RPMI7951 (cell line): ENCODE measurements at places on chromosomes 4 and X. TPM values are rescaled to one million over a fixed set of nuclear protein-coding genes. Genes with fewer than 3 reads are reported as not detected.

The TSPAN7 gene
- total RNA-seq, result 0.12 TPM in 1 of 2 replicates, not detected in the other

The SSX2 gene
- not detected in 2 replicates for total RNA-seq

The FGFRL1 gene
- 3.1 and 4.6 TPM in 2 replicates for total RNA-seq

The MAOB gene
- not detected in 2 replicates for total RNA-seq

The CCDC160 gene
- not detected in 2 replicates for total RNA-seq

The SLIT2 gene
- total RNA-seq, result 12.7 and 13.8 TPM in 2 replicates

The ANXA10 gene
- total RNA-seq, result 0.24 TPM in 1 of 2 replicates, not detected in the other

The KLKB1 gene
- not detected in 2 replicates for total RNA-seq

The INTU gene
- 2.1 and 2.6 TPM in 2 replicates for total RNA-seq

The USP51 gene
- 0.49 and 1.1 TPM in 2 replicates for total RNA-seq

GRCh38 chr4:158758703-158759102 lies 10.1 kb upstream of the FNIP2 start:
- no peak for DNase-seq

GRCh38 chr4:169184236-169184635 lies 86.5 kb downstream of the SH3RF1 start:
- DNase-seq, result no peak

DNA sequence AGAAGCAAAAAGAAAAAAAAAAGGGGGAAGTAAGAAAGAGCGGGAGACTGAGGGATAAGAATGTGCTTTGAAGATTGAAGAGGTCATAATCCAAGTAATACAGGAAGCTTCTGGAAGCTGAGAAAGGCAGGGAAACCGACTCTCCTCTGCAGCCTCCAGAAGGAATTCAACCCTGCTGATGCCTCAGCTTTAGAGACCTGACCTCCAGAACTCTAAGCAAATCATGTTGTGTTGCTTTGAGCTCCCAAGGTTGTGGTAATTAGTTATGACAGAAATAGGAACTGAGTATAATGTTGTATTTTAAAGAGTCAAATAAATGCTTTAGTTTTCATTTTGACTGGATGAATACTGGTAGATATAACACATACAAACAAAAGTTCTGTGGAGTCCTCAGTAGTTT lies 48.0 kb upstream of the FAT1 start:
- DNase-seq, result no peak

DNA sequence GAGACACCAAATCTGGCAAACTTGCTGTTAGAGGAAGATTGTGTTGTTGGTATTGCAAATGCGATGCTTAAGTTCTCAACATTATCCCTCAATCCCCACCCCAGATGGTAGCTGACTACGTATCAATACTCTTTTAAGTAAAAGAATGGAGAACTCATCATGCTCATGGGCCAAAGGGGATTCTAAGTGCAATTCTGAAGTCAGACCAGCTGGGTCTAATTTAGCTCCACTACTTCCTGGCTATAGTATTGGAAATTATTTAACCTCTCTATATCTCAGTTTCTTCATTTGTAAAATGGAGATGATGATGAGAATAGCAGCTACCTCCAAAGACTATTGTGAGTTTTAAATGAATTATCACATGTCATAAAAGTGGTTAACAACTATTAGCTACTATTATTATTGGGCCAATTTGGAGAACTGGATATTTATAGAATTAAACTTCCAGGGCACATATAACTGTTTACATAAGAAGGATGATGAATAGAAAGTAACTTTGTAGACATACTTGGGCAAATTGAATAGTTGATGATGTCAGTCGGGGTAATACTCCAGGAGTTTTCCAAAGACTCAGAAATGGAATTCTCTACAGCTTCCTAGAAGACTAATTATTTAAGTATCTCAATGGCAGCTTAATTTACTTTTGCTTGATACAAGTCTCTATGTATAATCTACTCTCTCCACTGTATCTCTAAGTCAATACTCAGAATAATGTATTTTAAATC lies 5.0 kb upstream of the SLAIN2 start:
- DNase-seq, result no peak

- DNase-seq, result no peak
Observed at GRCh38 chr4:98480535-98480934, 177.9 kb downstream of the TSPAN5 start.

DNA sequence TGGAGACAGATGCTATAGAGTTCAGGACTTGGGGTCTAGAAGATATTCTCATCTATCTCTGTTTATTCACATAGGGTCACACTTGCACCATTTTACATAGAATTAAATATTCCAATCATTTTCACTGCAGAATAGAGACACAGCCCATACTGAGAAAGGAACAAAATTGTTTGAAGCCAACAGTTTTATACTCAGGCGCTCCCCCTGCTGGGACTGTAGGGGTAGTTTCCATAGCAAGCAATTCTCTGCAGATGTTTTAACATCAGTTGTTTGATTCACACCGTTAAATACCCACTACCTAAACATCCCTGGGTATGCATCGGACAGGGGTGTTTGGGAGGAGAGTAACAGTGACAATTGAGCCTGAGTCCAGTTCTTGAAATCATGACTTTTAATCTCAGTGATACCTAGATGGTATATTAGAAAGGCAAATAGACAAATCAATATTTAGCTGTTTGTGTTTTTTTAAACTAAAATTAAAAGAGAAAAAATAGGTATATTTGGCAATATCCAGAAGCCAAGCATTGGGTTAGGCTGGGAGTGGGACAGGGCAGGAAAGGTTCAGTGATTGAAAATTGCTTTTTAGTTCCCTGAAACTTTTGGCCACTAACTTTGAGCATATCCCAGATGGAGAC lies 33.8 kb downstream of the LONRF3 start:
- DNase-seq, result peak; percentile 18

GRCh38 chr4:98586291-98586961 lies 72.0 kb downstream of the TSPAN5 start:
- DNase-seq, result no peak

DNA sequence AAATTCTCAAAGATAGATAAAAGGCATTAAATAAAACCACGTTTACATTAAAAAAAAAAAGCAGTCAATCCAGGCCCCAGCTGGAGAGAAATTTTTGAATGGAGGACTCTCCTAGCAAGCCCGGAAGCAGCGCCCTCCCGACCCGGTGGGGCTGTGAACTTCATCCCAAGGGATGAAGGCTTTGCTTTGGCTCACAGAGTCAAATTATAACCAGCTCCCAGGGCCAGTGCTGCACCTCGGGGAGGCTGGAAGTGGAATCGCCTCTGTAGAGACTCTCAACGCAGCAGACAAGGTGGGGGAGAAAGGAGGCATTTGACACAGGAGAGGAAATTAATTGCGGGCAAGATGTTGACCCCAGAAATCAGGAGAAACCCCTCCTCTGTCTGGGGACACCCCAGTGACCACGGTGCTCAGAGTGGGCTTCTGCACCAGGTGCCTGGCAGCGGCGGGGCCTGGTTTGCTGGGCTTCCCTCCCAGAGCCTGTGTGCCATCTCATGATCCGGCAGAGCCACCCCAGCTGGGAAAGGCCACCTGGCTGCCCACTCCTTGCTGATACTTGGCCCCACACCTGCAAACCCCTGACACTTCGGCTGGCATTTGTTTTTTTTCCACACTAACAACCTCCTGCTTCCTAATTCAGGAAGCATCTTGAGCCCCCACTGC lies 71.7 kb downstream of the ABLIM2 start:
- DNase-seq, result no peak

- DNase-seq, result no peak
Observed at GRCh38 chrX:112800971-112801775, 39.5 kb downstream of the AMOT start.

- DNase-seq, result no peak
Observed at GRCh38 chr4:186203406-186203805, 12.0 kb downstream of the CYP4V2 start.

DNA sequence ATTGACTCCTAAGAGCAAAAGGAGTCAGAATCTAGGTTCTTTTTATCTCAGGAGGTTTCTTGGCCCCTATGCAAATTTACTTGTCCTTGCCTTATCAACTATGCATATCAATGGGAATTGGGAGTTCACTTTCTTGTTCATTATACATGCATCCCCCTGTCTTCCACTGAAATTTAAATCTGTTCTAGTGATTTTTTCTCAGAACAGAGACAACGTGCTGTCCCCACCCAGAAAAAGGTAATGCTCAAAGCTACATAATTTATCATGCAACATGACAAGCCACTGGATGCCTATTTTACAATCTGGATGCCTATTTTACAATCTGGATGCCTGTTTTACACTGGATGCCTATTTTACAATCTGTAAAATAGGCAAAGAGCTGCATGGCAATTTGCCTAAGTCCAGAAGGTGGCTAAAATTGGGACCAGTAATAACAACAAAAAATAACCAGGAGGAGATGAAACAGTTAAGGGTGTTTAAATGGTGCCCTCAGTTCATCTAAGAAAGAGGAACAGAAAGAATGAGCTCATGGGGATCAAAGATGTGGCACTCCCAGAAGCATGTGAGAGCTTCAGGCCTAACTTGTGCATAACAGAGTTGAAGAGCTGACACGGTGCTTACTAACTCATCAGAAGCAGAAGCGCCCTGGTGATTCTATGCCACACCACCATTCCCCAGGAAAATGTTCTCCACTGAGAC lies 537.8 kb upstream of the BOD1L1 start:
- no peak for DNase-seq
